ENCODE measurements at places on chromosomes 1 and 21.
A peak's percentile ranks its signal among the peaks of the same experiment; 100 is the strongest.

DNA sequence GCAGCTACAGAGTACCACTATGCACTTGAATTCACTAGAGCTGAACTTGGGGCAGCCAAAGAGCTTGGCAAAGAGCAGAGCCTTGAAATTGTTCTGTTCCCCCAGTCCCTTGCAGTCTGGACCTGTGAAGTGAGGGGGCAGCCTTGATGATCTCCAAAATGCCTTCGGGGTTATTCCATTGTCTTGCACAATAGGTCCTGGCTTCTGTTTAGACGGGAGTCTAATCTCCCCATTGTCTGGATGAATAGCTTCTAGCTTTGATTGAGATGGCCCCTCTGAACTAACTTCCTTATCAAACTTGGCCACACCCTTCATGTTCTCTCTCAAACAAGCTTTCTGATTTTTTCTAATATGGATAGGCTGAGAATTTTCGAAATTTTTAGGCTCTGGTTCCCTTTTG, 72.6 kb downstream of the PGM1 start:
- DNase-seq = no peak

GRCh38 chr1:214124915-214125314, 137.1 kb downstream of the PROX1 start:
- DNase-seq = peak; percentile 35

DNA sequence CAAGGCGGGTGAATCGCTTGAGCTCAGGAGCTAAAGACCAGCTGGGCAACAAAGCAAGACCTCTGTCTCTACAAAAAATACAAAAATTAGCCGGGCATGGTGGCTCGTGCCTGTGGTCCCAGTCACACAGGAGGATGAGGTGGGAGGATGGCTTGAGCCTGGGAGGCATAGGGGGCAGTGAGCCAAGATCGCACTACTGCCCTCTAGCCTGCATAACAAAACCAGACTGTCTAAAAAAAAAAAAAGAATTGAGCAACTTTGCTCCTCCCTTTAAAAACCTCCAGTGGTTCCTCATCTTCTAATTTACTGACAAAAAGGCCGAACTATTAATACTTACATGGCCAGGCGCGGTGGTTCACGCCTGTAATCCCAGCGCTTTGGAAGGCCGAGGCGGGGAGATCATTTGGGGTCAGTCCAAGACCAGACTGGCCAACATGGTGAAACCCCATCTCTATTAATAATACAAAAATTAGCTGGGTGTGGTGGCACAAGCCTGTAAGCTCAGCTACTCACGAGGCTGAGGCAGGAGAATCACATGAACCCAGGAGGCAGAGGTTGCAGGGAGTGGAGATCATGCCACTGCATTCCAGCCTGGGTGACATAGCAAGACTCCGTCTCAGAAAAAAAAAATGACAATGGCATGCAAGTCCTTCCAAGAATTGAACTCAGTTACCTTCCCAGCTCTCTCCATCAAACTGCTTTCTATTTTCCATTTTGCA, 4.4 kb downstream of the ACBD3 start:
- DNase-seq = no peak

- DNase-seq = no peak
These were observed 55.8 kb upstream of the ZNF326 start for GRCh38 chr1:89939059-89939570.

- DNase-seq = peak; percentile 67
These were observed 118.8 kb downstream of the RWDD3 start for GRCh38 chr1:95352767-95353166.
